Activated T-cell treated with anti-CD3 and anti-CD28 coated beads for 48 hours (primary cell): ENCODE measurements at places on chromosomes 7 and 10.

GRCh38 chr10:18583575-18584270, 67.7 kb downstream of the NSUN6 start:
- no peak for DNase-seq

DNA sequence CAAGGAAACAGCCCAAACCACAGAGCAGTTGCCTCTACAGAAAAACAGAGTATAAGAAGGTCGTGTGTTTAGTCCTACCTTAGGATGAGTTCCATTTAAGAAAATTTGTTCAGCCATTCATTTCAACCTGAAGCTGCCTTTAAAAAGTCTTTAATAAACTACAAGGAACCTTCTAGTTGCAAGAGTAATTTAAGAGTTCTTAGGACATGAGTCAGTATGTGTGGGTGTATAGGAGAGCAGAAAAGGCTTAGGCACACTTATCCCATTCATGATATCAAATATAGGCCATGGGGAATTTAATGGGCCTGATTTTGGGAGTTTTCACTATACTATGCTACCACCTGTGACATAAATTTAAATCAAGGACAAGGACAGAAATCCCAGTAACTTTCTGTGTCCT, 496.8 kb downstream of the TFEC start:
- DNase-seq: no peak

DNA sequence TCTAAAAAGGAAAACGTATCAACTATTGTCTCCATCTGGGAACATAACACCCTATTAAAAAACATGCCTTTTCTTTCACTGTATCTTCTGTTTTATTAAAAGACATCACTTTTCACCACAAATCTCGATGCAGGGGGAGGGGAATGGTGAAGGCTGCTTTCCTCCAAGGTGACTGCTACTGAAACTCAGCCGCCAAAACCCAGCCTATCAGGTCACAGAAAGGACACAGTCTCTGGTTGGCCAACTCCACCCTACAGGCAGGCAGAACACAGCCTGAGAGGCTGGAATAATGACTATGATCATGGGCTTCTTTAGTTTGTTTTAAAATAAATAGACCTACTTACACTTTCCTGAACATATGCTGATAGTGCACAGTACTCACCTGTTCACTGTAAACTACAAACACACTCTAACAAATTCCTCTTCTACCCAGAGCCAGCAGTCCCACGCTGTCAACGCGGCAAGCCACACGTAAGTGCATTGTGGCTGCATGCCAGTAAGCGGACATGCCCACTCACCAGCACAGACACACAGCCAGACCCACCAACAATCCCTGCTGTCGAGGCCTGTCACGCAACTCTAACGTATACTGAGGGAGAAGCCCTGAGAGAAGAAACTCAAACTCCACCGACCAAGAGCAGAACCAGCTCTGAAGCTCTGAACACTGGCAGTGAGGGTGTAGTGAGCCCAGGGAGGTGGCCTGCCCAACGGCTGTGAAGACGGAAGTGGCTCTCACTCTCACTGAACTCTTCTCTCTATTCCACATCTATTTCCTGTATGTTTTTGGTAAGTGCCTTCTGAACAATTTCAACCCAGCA, 41.8 kb downstream of the NCAPG2 start:
- DNase-seq: no peak

DNA sequence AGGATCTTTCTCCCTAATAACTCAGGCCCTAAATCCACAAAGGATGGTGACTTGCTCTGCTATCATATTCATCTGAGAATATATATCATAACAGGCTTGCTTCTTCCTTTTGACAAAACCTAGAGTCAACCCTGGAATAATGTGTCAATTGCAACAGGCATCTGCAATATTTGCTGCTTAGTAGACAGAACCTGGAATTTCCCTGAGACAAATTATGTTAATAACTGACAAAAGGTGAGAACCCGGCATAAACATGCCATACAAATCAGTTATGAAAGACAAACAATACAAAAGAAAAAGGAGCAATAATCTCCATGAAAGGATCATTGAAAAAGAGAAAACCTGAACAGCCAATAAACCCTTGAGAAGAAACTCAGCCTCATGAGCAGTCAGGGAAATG, 114.5 kb upstream of the CDCA7L start:
- no peak for DNase-seq

DNA sequence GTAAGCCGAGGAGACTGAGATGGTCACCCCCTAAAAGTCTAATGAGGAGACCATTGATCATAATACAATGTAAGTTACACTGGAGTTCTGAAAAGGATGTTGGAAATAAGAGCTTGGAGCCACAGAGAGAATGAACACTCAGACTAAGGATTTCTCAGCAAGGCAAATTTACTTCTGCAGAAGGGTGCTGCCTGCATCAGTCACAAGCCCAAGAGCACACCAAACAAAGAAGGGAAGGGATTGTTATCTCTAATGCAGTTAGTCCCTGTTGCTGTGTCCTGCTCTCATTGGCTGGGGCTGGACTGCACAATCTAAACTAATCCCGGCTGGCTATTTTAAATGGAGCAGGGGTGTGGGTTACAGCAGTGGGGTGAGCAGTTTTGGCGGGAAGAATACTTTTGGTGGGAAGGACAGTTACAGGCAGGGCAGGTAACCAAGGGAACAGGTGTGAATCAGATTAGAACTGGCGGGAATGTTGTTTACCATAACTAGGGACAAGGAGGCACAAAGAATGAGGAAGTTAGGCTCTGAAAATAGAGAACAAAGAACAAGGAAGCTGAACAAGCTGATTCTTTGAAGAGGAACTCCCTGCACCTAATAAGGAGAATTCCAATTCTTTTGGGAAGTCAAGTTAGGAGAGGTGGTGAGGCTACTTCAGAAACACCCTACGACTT, 30.3 kb upstream of the TRIM24 start:
- no peak for DNase-seq

GRCh38 chr10:36738738-36739431, 386.5 kb upstream of the ANKRD30A start:
- DNase-seq: no peak

- peak; percentile 38 for DNase-seq
Observed at GRCh38 chr10:33143160-33143728, 185.2 kb upstream of the ITGB1 start.

GRCh38 chr7:80643336-80643915, 5.0 kb downstream of the CD36 start:
- no peak for DNase-seq

- DNase-seq: no peak
Observed at GRCh38 chr7:16098058-16098457, 323.3 kb downstream of the CRPPA start.

- no peak for DNase-seq
Observed at GRCh38 chr7:132247995-132248618, 328.2 kb downstream of the PLXNA4 start.

DNA sequence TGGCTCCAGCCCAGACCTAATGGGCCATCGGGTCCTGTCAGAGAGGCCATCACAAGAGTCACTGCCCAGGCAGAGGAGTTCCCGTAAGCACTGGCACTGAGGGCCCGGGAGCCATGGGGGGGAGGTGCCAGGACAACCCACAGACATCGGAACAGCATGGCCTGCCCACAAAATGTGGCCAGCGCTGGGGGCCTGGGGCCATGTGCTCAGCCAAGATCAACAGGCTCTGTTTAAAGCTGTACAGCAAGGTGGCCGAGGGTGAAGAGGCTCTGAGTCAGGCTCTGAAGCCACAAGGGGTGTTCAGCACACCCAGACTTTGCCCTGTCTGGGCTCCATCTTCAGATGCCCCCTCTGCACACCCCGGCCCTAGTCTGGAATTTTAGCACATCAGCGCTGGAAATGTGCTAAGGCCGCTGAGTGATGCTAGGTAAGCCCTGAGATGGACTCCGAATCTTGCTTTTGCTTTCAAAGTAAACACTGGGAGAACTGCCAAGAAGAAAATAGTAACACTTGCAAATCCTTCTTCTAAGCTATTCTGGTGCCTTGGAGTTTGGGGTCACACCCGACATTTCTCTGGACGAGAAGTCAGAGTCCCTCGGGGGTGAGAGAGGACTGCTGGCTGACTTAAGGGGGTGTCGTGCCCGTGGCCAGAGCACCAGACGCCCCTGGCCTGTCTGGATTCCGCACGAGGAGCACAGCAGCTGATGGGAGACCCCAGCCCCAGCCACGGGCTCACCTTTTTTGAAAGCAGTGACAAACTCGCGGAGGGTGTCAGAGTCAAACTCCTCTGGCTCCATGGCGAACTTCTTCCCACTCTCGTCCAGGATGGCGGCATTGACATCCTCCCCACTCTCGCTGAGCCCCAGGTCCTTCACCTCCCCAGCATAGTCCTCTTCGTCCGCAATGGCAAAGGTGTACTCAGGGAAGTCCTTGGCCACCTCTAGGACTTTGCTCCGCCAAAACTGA, 23.6 kb downstream of the PDIA4 start:
- no peak for DNase-seq

GRCh38 chr7:118094044-118094443, 89.9 kb upstream of the LSM8 start:
- DNase-seq: no peak

DNA sequence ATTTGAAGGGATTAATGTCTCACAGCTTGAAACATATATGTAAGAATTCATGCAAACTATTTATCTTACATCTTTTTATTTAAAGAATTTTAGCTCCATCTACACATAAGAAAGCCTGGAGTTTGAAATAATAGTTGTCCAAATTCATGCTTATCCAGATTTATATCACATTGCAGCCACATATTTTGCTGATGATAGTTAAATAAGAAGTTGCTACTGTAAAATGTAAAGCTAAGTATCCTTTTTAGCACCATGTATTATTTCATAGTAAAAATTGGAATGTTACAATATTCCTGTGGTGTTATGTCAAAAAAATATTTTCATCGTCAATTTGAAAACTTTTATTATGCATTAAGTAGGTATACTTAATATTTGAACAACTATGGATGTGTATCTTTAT, 27.3 kb upstream of the UMAD1 start:
- DNase-seq: no peak

DNA sequence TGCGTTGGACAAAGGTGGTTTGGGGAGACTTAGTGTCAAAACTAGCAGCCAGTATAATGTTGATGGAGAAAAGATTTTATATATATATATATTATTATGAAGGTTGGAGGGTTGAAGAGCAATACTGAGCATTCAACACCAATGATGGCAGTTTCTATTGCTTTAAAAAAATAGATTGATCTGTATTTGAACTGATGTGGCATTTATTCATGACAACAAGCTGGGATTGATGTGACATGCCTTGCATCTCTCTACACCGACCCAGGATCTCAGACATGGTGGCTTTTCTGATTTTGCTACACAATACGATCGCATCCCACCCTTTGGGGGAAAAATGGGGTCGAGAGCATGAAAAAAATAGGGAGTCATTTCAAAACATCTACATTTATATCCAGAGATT, 175.4 kb downstream of the POU6F2 start:
- no peak for DNase-seq

DNA sequence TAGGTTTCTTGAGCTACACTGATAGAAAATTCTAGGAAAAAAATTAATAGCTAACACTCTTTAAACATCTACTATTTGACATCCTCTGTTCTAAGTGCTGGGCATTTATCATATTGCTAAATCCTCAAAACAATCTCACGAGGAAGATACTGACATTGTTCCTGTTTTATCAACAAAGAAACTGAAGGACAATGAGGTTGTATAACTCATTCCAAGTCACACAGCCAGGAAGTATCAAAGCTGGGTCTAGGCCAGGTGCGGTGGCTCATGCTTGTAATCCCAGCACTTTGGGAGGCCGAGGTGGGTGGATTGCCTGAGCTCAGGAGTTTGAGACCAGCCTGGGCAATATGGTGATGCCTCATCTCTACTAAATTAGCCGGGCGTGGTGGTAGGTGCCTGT, 51.6 kb upstream of the IL6 start:
- no peak for DNase-seq

- DNase-seq: no peak
Observed at GRCh38 chr10:4352414-4352961, 473.5 kb upstream of the AKR1E2 start.

GRCh38 chr7:11818281-11818680, 13.7 kb downstream of the THSD7A start:
- DNase-seq: no peak

- DNase-seq: no peak
Observed at GRCh38 chr7:27032839-27033238, 63.0 kb downstream of the HOXA1 start.

DNA sequence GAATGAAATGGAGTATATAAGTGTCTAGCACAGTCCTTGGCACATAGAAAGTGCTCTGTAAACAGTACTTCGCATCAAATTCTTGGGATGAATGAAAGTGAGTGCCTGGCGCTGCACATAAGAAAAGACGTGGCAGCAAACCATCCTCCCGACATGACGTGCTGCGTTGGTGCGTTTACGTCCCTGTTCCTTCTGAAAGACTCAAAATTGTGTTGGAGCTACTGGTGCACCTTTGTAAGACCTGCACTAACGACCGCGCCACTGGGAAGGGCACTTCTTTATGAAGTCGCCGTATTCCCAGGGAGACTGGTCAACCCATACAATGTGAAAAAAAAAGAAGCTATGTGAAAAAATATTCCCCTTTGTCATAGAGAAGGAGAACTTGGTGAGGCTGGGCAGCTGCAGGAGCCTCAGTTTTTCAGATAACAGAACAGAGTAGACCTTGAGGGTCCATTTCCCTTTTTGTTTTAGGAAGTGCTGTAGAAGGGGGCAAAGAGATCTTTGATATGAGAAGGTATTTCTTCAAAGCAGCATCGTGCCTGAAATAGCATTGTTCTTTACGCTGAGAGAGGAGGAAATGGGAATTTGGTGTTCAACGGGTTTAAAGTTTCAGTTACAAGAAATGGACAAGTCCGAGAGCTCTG, 91.7 kb downstream of the PTPRE start:
- DNase-seq: no peak

- DNase-seq: no peak
Observed at GRCh38 chr7:2758673-2759616, 70.9 kb downstream of the AMZ1 start.

DNA sequence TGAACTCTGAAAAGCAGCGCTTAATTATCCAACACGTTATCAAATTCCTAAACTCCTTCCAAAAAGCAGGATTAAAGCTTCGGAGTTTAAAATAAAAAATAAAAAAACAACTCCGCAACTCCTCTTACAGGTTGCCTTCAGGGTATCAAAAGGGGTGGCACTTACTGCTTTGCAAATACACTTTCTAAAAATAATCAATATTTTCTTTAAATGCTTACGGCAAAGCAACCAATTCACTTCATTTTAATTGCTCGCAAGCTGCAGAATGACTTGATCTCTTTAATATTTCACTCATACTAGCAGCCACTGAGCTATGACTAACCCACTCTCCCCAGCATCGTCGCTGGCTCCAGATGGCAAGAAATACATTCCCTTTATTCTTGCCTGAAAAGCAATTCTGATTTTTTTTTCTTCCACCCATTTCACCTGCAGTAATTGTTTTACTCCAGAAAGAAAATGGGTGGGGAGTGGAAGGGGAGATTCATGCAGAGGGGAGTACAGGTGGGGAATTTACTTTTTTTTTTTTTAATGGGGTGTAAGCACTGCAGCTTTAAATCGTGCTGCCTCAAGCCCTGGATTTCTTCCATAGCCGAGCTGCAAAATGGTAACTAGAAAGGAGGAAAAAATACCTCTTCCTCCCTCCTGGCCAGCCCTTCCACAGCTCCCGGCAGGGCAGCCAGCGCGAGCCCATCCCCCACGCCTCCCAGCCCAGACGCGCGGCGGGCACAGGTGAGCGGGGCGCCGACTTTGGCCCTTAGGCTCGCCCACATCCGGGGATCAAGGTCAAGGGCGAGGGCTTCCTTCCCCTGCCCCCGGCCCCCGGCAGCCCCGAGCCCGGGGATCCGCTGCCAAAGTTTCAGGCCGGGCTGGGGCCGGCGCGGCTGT, 54.2 kb upstream of the FHIP2A start:
- no peak for DNase-seq

- DNase-seq: no peak
Observed at GRCh38 chr7:6015917-6016652, 7.0 kb downstream of the AIMP2 start.

- no peak for DNase-seq
Observed at GRCh38 chr10:56318816-56319215, 42.2 kb downstream of the ZWINT start.
